ENCODE measurements at places on chromosomes 1 and 21. TPM values are rescaled to one million over a fixed set of nuclear protein-coding genes. Genes with fewer than 3 reads are reported as not detected.

The AGBL4 gene
- total RNA-seq = not detected

The SPRR2F gene
- not detected for total RNA-seq

The ZBTB7B gene
- 14.7 TPM for total RNA-seq

The ZYG11A gene
- total RNA-seq = 0.86 TPM

The ZNF683 gene
- total RNA-seq = not detected

The A3GALT2 gene
- total RNA-seq = not detected

The RAB25 gene
- total RNA-seq = not detected

The SERTAD4 gene
- total RNA-seq = under 0.01 TPM

Measured in myometrial cell (primary cell).